Forelimb muscle (tissue), 1 donor: ENCODE measurements at places on chromosomes 4 and X. TPM values are rescaled to one million over a fixed set of nuclear protein-coding genes. Genes with fewer than 3 reads are reported as not detected.
A peak's percentile ranks its signal among the peaks of the same experiment; 100 is the strongest.

Gene COL4A6
- 1.7 TPM for polyA plus RNA-seq

DNA sequence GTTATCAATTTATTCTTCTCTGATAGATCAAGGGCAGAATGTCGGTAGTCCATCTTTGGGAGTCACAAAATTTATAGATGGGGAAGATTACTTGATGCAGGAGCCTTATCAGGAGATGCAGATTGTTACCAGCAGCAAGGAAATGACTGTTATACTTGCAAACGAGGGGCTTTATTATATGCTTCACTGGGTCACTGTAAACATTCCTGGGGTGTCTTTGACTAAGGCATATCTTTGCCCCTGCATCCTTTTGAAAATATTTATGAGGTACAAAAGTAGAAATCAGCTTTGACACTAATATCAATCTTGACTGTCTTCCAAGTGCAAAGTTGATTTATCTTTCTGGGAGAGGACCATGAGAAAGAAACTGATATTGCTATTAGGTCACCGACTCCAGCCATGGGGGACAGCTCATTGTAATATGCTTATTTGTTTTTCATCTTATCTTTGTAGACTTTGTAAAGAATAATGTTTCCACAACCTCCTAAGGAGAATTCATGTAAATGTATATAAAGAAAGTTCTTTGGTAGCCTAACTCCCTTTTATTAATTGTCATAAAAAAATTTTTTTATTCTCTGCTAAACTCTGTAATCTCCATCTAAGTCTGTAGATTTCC is 177.3 kb upstream of the EMCN start:
- DNase-seq = no peak

DNA sequence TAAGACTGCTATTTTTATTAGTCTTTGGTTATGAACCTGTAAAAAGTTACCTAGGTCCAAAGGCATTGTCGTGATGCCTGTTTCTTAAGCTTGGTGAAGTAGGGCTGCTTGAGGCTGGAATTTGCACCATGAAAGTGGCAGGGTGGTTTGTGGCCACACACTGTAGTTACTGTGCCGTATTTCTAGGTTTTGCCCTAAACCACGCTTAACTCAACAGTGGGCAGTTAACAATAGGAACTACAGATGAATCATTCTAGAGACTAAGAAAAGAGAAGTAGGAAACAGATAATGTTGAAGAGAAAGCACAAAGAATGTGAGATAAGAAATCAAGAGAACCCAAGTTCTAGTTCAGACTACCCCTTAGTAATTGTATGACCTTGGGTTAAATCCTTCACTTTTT is 11.5 kb downstream of the ETNPPL start:
- no peak for DNase-seq

DNA sequence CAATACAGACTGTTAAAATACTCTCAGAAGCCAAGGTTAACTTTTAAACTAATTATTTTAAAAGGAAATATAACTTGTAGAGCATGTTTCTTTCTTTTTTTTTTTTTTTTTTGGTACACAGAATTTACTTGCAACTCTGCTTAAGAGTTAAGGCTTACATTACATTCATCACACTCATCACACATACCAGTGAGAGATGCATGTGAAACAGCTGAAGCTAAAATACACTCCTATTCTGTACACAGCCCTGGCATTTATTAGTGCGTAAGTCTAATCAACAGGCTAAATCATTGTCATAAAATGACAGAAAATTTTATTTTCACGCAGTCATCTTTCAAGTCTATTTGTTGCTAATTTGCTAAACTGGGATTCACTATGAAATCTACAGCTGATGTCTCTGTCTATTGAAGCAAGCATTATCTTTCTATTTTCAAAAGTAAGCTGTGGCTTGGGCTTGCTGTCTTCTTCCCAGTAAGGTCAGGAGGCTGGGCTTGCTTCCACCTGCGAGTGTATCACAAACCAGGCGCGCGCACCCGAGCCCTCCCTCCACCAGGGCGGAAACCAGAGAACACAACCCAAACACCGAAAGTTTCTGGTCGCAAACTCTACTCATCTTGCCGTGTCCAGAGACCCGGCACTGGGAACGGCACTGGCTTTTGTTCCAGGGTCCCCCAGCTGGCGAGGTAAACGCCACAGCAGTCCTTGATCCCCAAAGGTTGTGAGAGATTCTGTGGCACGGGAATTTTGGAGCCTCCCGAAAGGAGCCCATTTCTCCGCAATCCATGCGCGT is 3.9 kb downstream of the MAML3 start:
- no peak for DNase-seq

GRCh38 chr4:92128676-92129075 is 175.1 kb upstream of the GRID2 start:
- no peak for DNase-seq

- peak; percentile 1 for DNase-seq
Measured at GRCh38 chrX:103063191-103063845, 653 bp downstream of the BEX1 start.

DNA sequence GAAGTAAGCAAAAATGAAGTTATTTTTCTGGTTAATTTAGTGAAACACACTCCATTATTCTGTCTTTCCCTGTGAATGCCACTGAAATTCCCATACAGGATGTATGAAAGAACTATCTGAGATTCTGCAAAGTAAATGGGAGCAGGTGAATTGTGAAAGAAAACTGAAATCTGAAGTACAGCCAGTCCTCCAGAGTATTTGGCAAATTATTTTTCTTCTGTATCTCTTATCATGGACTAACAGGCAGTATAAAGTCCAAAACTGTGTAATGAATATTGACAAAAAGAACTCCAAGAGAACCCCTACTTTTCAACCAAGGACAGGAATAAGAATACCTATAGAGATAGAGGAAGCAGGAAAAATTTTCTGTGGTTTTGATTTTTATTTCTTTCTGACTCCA is 40.8 kb upstream of the AR start:
- no peak for DNase-seq

DNA sequence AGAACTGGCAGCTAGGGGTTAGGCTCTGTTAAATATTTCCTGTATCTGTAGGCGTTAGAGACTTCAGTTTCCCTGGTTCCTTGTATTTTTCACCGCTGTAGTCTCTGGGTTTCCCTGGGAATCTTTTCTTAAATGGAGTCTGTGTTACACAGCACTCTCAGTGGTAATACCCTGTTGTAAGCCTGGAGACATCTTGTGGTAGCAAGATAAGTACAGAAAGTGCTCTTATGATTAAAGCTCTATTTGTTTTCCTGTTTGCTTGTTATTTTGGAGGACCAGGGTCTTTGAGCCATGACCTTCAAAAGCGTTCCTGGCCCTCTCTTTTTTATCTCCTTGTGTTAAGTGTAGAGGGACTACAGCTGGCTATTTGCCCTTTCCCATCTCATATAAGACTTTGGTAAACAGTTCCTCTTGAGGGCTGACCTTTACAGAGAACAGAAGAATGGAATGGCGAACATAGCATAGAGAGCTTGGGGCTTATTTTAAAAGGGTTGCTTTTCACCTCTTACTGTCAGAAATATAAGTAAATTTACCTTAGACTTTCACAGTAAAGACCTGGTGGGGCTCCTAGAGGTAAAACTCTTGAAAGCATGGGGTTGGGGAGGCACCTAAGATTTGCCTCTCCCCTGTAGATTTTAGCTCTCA is 782.5 kb downstream of the FAT4 start:
- no peak for DNase-seq

- DNase-seq = no peak
Measured at GRCh38 chrX:115356369-115356768, 66.9 kb downstream of the LUZP4 start.

Gene PABPC4L
- 7.2 TPM for polyA plus RNA-seq

DNA sequence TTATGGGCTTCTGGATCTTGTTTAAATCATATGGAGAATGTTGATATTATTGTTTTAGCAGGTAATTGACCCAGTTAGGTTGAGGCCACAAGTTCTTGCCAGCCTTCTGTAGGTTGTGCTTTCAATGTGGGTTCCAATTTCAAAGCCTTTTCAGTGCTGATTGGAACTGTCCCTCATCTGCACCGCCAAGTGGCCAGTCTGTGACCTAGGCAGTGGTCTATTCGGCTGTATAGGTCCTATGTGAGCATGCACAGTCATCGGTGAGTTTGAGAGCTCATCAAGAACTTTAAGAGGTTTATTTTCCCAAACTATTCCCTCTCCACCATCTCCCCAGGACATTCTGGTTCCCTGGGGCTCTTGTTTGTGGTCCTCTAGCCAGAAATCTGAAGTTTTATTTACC is 35.7 kb downstream of the DDX53 start:
- DNase-seq = no peak

Gene RPGR
- 5.4 TPM for polyA plus RNA-seq

- DNase-seq = no peak
Measured at GRCh38 chrX:41684138-41684537, 4.6 kb upstream of the GPR34 start.

DNA sequence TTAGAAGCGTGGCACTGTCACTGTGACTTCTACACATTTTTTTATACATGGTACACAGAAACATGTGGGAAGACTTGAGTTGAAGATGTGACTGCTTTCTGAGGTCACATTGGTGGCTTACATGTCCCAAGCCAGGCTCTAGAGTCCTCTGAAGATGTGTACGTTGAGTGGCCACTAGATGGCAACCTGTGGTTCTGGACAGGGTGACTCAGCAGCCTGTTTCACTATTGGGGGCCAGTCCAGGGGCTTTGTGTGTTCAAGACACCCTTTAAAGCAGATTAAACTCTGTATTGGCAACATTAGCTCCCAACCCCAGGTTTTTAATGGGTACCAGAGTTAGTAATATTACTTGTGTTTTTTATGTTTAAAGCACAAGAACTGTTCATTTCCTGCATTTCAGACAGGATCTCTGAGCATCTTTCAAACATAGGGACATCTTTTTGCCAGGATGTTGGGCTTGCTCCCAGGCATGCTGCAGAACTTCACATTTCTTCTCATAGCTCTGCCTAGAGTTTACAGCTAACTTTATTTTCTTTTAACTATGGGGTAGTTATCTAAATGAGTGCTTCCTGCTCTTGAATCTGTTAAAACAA is 53.0 kb downstream of the DCUN1D4 start:
- peak; percentile 28 for DNase-seq

Gene MECP2
- polyA plus RNA-seq = 21.2 TPM

Gene PPEF2
- 0.30 TPM for polyA plus RNA-seq

Gene YY2
- 1.2 TPM for polyA plus RNA-seq
